Activated T-helper 17 cell treated with anti-CD3 and anti-CD28 coated beads, Interleukin-2, amount 50 U/mL, for 72 hours (primary cell): ENCODE measurements at places on chromosomes 4 and X.

- ATAC-seq, result no peak
- H3K27ac ChIP-seq, result no peak overlapping the region
- no peaks in the 10 kb centered on the region for H3K36me3 ChIP-seq
- H3K4me1 ChIP-seq, result no peaks in the 10 kb centered on the region
These were observed 26.5 kb downstream of the HS3ST1 start for GRCh38 chr4:11402192-11402591.

DNA sequence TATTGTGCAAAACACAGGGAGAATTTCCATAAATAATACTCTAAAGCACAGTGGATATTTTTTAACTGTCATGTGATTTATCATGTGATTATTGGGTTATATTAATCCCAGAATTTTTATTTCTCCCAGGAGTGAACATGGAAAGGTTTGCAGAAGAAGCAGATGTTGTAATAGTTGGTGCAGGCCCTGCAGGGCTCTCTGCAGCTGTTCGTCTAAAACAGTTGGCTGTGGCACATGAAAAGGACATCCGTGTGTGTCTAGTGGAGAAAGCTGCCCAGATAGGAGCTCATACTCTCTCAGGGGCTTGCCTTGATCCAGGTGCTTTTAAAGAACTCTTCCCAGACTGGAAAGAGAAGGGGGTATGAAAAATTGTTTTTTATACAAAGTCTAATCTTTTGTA, 10.0 kb downstream of the ETFDH start:
- H3K27me3 ChIP-seq, result no peaks in the 10 kb centered on the region
- no peak overlapping the region for H3K4me3 ChIP-seq
- no peak for ATAC-seq
- no peaks in the 10 kb centered on the region for H3K4me1 ChIP-seq

DNA sequence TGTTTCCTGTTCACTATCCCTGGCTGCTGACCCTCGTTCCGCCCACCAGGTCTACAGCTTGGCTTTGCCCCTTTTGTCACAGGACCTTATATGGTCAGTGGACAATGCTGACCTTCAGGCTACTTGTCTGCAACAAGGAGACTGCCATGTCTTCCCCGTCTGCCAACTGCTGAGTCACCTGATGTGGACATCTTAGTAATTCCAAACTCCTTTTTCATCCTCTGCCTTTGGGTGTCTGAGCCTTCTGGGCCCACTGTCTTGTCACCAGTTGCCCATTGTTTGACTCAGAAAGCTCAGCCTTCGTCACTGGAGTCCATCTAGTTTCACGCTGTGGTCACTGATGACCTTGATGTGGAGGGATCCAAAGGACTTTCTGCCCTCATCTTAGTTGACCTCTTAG, 30.2 kb downstream of the GPRIN3 start:
- ATAC-seq, result no peak
- H3K36me3 ChIP-seq, result peaks cover 28% of the 10 kb centered on the region
- H3K4me1 ChIP-seq, result peaks cover 40% of the 10 kb centered on the region
- no peaks in the 10 kb centered on the region for H3K27me3 ChIP-seq
- H3K4me3 ChIP-seq, result no peak overlapping the region

GRCh38 chr4:88158489-88159228, at the start of gene ABCG2:
ABCG2 (minus strand) TSS chr4:88158639; CDS start chr4:88139995, 18,644 bp downstream.
- H3K27me3 ChIP-seq, result peaks cover 12% of the 10 kb centered on the region
- H3K4me1 ChIP-seq, result peaks cover 9% of the 10 kb centered on the region
- peak; percentile 65 for ATAC-seq

- H3K4me1 ChIP-seq, result no peaks in the 10 kb centered on the region
- no peak overlapping the region for H3K4me3 ChIP-seq
- ATAC-seq, result no peak
- H3K36me3 ChIP-seq, result no peaks in the 10 kb centered on the region
- peaks cover 17% of the 10 kb centered on the region for H3K27me3 ChIP-seq
These were observed 275.2 kb downstream of the QDPR start for GRCh38 chr4:17236686-17237085.

DNA sequence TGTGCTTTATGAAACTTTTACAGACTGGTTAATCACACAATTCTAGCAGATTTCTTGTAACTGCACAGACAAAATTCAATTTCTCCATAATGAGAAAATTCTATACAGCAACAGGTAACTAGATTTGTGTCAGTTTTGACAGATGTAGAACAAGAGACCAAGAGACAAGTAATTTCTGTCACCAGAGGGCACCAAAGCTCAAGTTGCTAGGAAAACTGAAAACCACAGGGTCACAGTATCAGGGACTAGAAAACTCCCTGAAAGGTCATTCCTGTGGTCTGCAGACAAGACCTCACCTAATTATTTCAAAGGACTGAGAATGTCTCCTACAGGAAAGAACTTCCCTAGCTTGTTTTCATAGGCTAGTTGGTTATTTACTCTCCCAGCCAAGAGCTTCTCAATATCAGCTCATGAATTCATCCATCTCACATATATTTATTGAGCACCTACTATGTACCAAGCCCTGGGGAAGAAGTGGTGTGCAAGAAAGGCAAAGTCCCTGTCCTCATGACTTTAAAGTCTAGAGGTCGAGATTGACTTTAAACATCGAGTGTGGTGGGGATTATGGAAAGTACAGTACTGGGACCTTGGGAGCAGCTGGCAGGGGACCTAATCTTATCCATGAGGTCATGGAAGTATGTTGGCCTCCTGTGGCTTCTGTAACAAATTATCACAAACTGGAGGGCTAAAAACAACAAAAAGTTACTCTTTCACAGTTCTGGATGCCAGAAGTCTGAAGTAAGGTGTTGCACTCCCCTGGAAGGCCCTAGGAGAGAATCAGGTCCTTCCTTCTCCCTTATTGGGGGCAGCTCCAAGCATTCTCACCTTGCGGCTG, 47.8 kb upstream of the SETD7 start:
- H3K4me3 ChIP-seq, result no peak overlapping the region
- peaks cover 13% of the 10 kb centered on the region for H3K4me1 ChIP-seq
- H3K36me3 ChIP-seq, result no peaks in the 10 kb centered on the region
- peaks cover 15% of the 10 kb centered on the region for H3K27me3 ChIP-seq
- ATAC-seq, result peak; percentile 54

- no peaks in the 10 kb centered on the region for H3K4me1 ChIP-seq
- H3K27ac ChIP-seq, result no peak overlapping the region
- no peak for ATAC-seq
- peaks cover 13% of the 10 kb centered on the region for H3K27me3 ChIP-seq
These were observed 2.3 kb upstream of the SLC26A1 start for GRCh38 chr4:995311-996026.

- no peaks in the 10 kb centered on the region for H3K4me1 ChIP-seq
- peaks cover 14% of the 10 kb centered on the region for H3K27me3 ChIP-seq
- H3K4me3 ChIP-seq, result no peak overlapping the region
- no peak overlapping the region for H3K27ac ChIP-seq
- ATAC-seq, result no peak
These were observed 4.2 kb downstream of the MID1 start for GRCh38 chrX:10615931-10616774.

DNA sequence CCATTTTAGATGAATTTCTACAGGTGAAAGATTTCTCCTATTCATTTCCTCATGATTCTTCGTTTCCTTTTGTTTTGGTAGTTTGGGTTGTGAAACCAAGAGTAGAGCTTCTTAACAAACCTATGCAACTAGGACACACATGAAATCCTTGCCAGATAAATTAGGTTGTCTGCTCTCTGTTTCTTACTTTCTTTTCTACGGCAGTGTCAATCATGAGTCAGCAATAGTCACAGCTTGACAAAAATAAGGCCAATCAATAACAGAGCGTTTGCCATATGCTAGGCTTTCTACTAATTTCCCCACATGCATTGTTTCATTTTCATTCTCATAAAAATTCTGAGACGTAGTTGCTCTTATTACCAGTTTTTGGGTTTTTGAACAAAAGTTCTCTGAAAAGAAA, 20.3 kb downstream of the CLRN2 start:
- H3K27ac ChIP-seq, result no peak overlapping the region
- peaks cover 3% of the 10 kb centered on the region for H3K27me3 ChIP-seq
- no peaks in the 10 kb centered on the region for H3K36me3 ChIP-seq
- peak; percentile 45 for ATAC-seq
- peak overlapping the region; percentile 50 for H3K4me3 ChIP-seq
- peaks cover 6% of the 10 kb centered on the region for H3K4me1 ChIP-seq

- no peak overlapping the region for H3K27ac ChIP-seq
- no peak overlapping the region for H3K4me3 ChIP-seq
- H3K36me3 ChIP-seq, result no peaks in the 10 kb centered on the region
- H3K4me1 ChIP-seq, result no peaks in the 10 kb centered on the region
These were observed 68.5 kb downstream of the NPNT start for GRCh38 chr4:105963461-105964400.

DNA sequence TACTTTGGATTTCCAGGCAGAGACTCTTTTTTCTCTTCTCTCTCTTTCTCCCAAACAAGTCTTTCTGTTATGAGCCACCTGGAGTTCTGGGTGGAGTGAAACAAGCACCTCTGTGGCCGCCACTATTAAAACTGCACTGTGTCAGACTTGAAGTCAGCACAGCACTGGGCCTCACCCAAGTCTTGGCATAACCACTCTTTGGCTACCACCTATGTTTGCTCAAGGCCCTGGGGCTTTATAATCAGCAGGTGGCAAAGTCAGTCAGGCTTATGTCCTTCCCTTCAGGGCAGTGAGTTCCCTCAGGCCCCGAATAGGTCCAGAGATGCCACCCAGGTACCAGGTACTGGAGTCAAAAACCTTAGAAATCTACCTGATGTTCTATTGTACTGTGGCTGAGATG, 52.4 kb downstream of the ITIH6 start:
- H3K27me3 ChIP-seq, result peaks cover 6% of the 10 kb centered on the region
- H3K4me1 ChIP-seq, result no peaks in the 10 kb centered on the region
- H3K36me3 ChIP-seq, result no peaks in the 10 kb centered on the region
- no peak for ATAC-seq
- H3K4me3 ChIP-seq, result no peak overlapping the region

GRCh38 chr4:124304941-124305340, 407.6 kb downstream of the ANKRD50 start:
- H3K27ac ChIP-seq, result no peak overlapping the region
- H3K36me3 ChIP-seq, result no peaks in the 10 kb centered on the region
- H3K27me3 ChIP-seq, result peaks cover 3% of the 10 kb centered on the region
- no peaks in the 10 kb centered on the region for H3K4me1 ChIP-seq
- H3K4me3 ChIP-seq, result no peak overlapping the region
- ATAC-seq, result no peak

DNA sequence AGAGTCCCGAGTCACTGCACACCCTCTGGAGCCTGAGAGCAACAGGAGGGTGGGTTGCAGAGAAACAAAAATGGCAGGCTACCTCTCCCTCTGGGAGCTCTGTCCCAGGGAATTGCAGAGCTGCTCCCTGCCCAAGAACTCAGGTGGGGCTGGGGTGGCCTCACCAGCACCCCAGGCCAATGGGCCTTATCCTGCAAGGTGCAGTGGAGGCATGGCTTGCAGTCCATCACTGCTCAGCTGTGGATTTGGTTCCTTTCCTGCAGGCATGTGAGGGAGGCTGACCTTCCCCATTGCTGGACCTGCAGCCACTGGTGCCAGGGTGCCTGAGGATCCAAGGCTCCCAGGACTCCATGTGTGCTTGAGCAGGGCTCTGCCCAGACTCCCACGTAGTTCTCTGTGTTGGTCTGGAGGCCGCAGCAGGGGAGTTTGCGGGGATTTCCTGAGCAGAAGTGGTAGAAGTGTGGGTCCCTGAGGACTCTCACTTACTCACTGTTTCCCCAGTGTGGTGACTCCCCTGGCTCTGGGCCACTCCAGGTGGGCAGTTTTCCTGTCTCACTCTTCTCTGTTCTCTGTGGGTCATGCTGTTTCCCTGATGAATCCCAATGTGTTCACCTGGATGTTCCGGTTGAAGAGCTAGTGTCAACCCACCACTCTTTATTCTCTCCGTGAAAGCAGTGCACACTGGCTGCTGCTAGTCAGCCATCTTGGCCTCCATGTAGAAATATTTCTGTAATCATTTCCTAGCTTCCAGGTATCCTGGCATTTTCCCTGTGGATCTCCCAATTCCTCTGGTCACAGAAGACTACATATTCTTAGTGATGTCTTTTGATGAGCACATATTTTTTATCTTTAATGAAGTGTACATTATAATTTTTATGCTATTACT, 82.3 kb downstream of the ARHGAP24 start:
- ATAC-seq, result peak; percentile 38
- no peak overlapping the region for H3K4me3 ChIP-seq
- H3K27me3 ChIP-seq, result no peaks in the 10 kb centered on the region
- H3K36me3 ChIP-seq, result no peaks in the 10 kb centered on the region
- no peaks in the 10 kb centered on the region for H3K4me1 ChIP-seq

DNA sequence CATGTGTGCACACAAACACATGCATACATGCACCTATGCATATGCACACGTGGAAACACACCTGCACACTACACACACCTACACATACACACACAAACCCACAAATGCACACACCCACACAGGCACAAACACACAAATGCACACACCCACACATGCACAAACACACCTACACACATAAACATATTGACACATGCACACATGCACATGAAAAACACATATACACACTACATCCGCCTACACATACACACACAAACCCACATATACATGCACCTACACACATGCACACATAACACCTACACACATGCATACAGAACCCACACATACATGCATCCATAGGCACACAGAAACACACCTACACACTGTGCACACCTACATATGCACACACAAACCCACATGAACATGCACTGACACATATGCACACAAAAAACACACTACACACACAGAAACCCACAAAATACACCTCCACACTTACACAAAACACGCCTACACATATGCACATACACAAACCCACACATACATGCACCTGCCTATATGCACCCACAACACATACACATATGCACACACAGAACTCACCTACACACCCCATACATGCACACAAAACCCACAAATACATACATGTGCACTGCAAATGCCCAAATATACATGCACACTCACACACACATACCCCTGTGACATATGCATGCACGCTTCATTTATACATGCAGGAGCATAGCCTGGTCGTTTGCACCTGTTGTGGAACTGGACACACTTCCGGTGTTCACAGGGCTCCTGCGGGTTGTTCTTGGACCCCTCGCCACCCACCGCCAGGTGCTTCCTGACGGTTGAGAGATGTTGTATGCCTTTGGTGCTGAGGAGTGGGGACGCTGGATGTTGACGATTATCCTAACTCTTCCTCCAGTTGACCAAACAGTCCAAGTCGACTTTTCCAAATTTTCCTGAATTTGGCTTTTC, 22.1 kb downstream of the CD99 start:
- no peaks in the 10 kb centered on the region for H3K27me3 ChIP-seq
- H3K4me3 ChIP-seq, result no peak overlapping the region
- H3K36me3 ChIP-seq, result peaks cover 25% of the 10 kb centered on the region
- no peak overlapping the region for H3K27ac ChIP-seq
- H3K4me1 ChIP-seq, result peaks cover 39% of the 10 kb centered on the region

GRCh38 chrX:122555925-122556324, 628.2 kb upstream of the GRIA3 start:
- H3K4me1 ChIP-seq, result no peaks in the 10 kb centered on the region
- no peaks in the 10 kb centered on the region for H3K36me3 ChIP-seq
- no peak for ATAC-seq
- H3K4me3 ChIP-seq, result no peak overlapping the region
- H3K27me3 ChIP-seq, result no peaks in the 10 kb centered on the region
- no peak overlapping the region for H3K27ac ChIP-seq

DNA sequence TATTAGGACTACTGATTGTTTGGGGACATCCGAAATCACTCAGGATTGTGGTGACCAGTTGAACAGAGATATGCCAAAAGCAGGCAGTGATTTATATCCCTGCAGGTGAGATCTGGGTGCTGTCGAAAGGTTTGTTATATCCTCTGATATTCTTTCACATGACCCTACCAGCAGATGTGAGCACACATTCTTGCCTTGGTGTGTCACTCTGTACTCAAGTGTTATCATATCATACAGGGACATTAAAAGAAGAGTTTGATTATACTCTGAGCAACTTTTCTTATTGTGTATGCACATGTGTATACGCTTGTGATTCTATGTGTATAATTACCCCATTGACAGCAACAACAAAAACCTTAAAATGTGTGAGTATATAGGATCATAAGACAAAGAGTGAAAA, 381.2 kb upstream of the IGFBP7 start:
- no peaks in the 10 kb centered on the region for H3K4me1 ChIP-seq
- H3K27ac ChIP-seq, result no peak overlapping the region
- H3K4me3 ChIP-seq, result no peak overlapping the region
- no peak for ATAC-seq
- no peaks in the 10 kb centered on the region for H3K36me3 ChIP-seq
